ENCODE measurements at places on chromosomes 3 and 15.

- DNase-seq, result no peak
These were observed 1077.4 kb downstream of the EPHA3 start for GRCh38 chr3:90184861-90185260.

GRCh38 chr3:52893723-52894122 is 3.6 kb downstream of the STIMATE start:
- DNase-seq, result no peak

DNA sequence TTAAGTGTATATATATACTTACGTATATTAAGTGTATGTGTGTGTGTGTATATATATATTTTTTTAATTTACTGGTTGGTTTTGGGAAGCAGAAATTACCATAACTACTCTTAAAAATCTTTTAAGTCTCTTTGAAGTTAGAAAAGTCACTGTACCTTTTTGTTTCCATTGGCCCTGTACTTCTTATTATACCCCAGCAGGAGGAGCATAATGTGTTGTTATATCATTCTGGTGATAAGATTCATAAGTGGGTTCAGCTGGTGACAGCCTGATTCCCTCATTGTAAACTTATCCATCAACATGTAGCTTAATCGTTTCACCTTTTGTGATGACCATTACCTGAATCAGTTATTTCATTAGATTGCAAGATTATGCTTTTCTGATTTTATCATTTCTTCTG is 30.8 kb downstream of the MLH1 start:
- DNase-seq, result no peak

- DNase-seq, result no peak
These were observed 82.3 kb downstream of the RBPMS2 start for GRCh38 chr15:64693134-64693533.

- no peak for DNase-seq
These were observed 498.1 kb upstream of the TPRG1 start for GRCh38 chr3:188673646-188674186.

- DNase-seq, result no peak
These were observed 7.6 kb downstream of the NSUN3 start for GRCh38 chr3:94070341-94070911.

Measured in NCI-H1417 treated with DMSO at 0.1 percent for 48 hours (cell line).